ENCODE measurements at places on chromosomes 7 and 10. TPM values are rescaled to one million over a fixed set of nuclear protein-coding genes. Genes with fewer than 3 reads are reported as not detected.

The ARHGEF35 gene
- total RNA-seq, result 6.5 TPM

- H3K4me1 ChIP-seq, result no peaks in the 10 kb centered on the region
- peaks cover 8% of the 10 kb centered on the region for H3K27me3 ChIP-seq
- no peaks in the 10 kb centered on the region for H3K36me3 ChIP-seq
- H3K27ac ChIP-seq, result no peak overlapping the region
- DNase-seq, result no peak
Measured at GRCh38 chr10:116198676-116199035, 74.3 kb downstream of the GFRA1 start.

- DNase-seq, result no peak
- H3K4me3 ChIP-seq, result no peak overlapping the region
- no peak overlapping the region for H3K27ac ChIP-seq
- H3K4me1 ChIP-seq, result no peaks in the 10 kb centered on the region
Measured at GRCh38 chr10:115628616-115629015, 535.5 kb downstream of the ATRNL1 start.

DNA sequence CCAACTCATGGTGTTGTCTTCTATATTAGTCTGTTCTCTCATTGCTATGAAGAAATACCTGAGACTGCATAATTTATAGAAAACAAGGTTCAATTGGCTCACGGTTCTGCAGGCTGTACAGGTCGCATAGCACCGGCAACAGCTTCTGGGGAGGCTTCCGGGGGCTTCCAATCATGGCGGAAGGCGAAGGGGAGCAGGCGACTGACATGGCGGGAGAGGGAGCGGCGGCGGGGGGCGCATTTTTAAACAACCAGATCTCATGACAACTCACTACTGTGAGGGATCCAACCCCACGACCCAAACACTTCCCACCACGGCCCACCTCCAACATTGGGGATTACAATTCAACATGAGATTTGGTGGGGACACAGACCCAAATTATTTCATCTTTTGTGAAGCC is 28.7 kb upstream of the GDI2 start:
- no peak for DNase-seq
- no peaks in the 10 kb centered on the region for H3K27me3 ChIP-seq
- H3K4me1 ChIP-seq, result peaks cover 34% of the 10 kb centered on the region
- H3K36me3 ChIP-seq, result no peaks in the 10 kb centered on the region
- no peak overlapping the region for H3K27ac ChIP-seq

DNA sequence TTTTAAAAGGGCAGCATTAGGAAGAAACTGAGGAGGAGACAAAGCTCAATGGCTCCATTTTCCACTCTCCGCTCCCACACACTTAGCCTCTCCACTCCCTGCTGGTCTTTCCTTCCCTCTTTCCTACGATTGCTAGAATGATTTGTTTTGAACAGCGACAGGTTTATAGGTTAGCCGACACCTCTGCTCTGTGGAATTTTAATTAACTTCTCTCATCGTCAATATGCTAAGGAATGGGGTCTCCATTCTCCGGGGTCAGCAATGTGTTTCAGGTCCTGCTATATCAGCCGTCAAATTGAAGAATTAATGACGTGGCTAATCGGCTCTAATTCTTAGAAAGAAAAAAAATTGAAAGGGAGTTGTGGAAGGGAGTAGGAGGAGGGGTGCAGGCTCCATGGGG is 28.9 kb downstream of the FBXW4 start:
- peaks cover 36% of the 10 kb centered on the region for H3K36me3 ChIP-seq
- no peak overlapping the region for H3K27ac ChIP-seq
- H3K4me1 ChIP-seq, result peaks cover 8% of the 10 kb centered on the region

- H3K36me3 ChIP-seq, result peaks cover 41% of the 10 kb centered on the region
- H3K27me3 ChIP-seq, result no peaks in the 10 kb centered on the region
- no peak for DNase-seq
- H3K4me3 ChIP-seq, result peak overlapping the region; percentile 99
- H3K4me1 ChIP-seq, result peaks cover 23% of the 10 kb centered on the region
Measured at GRCh38 chr7:99499371-99499720, 735 bp downstream of the ZNF394 start.

DNA sequence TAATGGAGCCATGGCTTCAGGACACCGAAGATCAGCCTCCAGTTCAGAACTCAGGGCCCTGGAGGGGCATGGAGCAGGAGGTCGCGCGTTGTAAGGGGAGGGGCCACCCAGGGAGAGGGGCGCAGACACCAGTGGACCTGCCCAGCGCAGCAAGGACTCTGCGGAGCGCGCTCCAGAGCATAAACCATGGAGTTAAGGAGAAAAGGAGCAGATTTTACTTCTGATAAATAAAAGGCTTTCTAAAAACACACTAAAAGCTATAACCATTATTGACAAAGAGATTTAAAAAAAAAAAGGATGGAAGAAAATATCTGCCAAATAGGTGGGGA is 10.5 kb downstream of the CALY start:
- H3K4me1 ChIP-seq, result peaks cover 14% of the 10 kb centered on the region
- H3K27ac ChIP-seq, result no peak overlapping the region
- H3K27me3 ChIP-seq, result peaks cover 33% of the 10 kb centered on the region
- H3K4me3 ChIP-seq, result no peak overlapping the region

DNA sequence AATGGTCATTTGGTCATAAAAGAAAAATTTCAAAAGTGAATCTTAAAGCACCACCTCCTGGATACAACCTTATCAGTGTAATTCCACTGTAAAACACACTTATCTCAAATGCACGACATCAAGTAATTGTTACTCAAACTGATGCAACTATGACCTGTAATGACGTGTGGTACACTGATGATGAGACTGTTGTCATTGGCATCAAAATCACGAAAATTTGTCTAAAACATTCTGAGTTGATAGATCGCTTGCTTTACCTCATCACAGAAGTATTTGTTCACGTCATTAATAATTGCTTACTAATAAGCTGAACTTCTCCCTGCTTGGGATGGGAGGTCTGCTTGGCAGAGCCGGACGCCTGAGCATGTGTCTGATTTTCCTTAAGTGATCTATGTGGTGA is 221.8 kb upstream of the KLF6 start:
- H3K36me3 ChIP-seq, result no peaks in the 10 kb centered on the region
- no peak overlapping the region for H3K27ac ChIP-seq
- H3K4me3 ChIP-seq, result no peak overlapping the region

Data from activated naive CD4-positive, alpha-beta T cell treated with anti-CD3 and anti-CD28 coated beads for 36 hours (primary cell).